Skin of body (tissue), 3 donors: ENCODE measurements at places on chromosomes 3 and 15.
A peak's percentile ranks its signal among the peaks of the same experiment; 100 is the strongest.

DNA sequence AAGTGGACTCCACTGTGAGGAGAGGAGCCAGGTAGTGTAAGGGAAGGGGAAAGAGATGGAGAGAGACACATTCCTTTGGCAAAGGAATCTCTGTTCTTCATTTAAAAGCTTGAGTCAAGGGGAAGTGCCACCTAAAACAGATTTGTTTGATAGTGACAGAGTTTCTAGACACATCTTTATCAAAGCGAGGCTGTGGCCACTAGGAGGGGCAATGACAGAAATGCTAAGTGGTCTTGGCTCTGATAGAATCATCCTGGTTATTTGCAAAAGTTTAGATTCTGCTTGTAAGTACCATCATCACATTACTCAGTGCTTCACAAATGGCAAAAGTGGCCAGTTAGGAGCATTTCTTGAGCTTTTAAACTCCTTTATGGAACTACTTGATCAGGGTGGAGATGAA lies 261.4 kb downstream of the CNTN3 start:
- no peak for DNase-seq

DNA sequence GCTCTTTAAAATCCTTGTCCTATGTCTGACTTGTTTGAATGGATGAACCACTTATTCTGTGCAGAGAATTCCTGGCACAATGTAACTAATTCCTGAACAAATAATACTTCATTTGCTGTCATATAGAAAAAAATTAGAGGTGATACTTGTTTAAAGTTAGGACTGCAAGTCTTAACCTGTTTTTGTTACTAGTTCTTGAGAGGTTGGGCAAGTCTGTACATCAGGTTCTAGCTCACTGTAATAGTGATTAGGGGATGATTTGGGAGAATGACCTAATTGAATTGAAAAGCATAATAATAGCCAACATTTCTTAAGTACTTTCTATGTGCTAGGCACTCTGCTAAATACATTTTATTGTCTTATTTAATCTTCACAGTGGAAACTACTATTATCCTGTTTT lies 49.3 kb downstream of the GMPS start:
- DNase-seq: no peak

GRCh38 chr3:171192176-171192854 lies 165.8 kb upstream of the SLC2A2 start:
- DNase-seq: no peak

- DNase-seq: peak; percentile 54
Observed at GRCh38 chr15:68818769-68819494, 1.8 kb downstream of the ANP32A start.

DNA sequence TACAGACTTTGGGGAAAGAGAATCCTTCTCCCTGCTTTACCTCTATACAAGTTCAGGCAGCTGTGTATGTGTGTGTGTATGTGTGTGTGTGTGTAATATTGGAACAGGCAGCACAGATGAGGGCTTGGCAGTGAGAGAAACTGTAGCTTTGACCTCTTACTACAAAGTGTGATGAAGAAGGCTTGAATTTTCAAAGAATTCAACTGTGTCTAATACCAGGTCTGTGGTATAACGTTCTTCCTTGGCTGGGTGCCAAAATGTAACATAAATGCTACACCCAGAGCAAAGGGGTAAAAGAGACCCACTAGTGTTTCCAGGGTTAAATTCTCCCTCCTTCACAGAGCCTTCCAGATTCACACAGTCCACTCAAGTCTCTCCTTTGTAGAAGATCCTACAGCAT lies 51.1 kb downstream of the CHST2 start:
- no peak for DNase-seq

DNA sequence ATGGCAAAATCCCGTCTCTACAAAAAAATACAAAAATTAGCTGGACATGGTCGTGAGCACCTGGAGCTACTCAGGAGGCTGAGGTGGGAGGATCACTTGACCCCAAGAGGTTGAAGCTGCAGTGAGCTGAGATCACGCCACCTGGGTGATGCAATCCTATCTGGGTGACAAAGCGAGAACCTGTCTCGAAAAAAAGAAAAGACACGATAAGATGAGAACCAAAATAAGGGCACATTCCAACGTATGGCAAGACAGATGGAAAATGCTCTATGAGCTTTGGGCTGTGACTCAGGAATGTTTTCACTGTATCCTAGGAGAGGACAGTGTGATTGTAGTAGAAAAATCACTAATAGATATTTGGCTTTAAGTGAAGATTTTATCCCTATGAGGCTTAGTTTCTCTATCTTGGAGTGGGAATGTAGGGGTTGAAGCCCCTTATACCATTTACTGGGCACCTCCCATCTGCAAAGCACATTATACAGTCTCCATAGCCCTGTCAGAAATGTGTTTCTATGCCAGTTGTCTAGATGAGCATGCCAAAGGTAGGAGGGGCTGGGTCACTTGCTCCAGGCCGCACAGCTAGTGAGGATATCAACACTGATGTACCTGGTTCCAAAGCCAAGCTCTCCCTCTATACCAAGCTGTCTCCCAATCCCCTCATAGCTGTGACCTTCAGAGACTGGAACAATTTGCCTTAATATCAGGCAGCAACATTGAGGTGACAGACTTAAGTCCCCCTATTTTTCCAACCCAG lies 53.6 kb upstream of the NR2E3 start:
- DNase-seq: no peak

DNA sequence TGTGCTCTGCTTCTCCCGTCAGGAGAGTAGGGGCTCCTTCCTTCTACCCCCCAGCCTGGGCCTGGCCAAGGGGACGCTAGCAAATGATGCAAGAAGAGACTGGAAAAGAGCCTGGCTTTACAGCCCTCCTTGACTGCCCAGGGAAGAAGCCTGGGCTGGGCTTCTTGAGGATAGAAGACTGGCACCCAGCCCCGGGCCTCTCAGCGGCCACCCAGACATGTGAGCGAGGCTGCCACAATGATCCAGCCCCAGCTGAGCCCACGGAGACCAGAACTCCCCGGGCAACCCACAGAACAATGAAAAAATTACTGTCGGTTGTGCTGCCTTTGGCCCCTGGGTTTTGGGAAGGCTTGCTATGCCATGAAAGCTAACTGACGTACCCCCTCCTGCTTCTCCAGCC lies 100.6 kb upstream of the PRR20G start:
- no peak for DNase-seq

- DNase-seq: no peak
Observed at GRCh38 chr3:134543113-134543512, 57.3 kb downstream of the CEP63 start.

GRCh38 chr3:196585044-196585757 lies 16.7 kb downstream of the FBXO45 start:
- no peak for DNase-seq

GRCh38 chr3:70264122-70264780 lies 48.2 kb downstream of the MDFIC2 start:
- no peak for DNase-seq

GRCh38 chr3:191762323-191762960 lies 301.5 kb downstream of the PYDC2 start:
- peak; percentile 59 for DNase-seq

GRCh38 chr3:69058180-69058946 lies 6.2 kb upstream of the TMF1 start:
- no peak for DNase-seq

DNA sequence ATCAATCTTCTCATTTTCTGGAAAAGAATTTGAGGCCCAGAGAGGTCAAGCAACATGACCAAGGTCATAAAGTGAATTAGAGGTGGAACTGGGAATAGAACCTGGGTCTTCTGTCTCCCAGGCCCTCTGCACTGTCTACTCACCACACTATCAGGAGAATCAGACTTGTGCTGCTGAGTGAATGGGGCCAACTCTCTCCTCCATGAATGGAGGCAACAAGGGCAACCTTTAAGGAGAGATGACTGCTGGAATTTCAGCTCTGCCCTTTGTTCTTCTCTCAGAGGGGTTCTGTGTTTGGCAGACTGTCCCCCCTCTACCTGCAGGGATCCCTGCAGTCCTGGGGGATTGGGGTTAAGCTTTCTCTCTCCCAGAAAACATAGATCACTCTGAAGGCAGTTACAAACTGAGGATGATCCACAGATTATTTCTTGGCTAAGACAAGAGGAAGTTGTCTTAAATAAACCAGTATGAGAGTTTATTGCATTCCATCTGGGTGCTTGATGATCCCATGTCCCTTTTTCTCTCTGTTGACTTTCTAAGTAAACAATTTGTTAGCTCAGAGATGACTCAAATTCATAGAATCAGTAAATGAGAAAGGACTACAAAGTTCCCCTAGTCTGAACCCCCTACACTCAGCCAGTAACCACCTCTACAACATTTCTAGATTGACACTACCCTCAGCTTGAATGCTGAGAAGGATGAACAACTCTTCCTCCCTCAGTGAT lies 99.0 kb upstream of the LIPC start:
- peak; percentile 74 for DNase-seq
